ENCODE measurements at places on chromosomes 12 and 14. TPM values are rescaled to one million over a fixed set of nuclear protein-coding genes. Genes with fewer than 3 reads are reported as not detected.

GLS2 gene
- 0.95 TPM for total RNA-seq

WIF1 gene
- total RNA-seq = not detected

GARIN6 gene
- total RNA-seq = not detected

TESPA1 gene
- 1.6 TPM for total RNA-seq

APAF1 gene
- 25.4 TPM for total RNA-seq

DNA sequence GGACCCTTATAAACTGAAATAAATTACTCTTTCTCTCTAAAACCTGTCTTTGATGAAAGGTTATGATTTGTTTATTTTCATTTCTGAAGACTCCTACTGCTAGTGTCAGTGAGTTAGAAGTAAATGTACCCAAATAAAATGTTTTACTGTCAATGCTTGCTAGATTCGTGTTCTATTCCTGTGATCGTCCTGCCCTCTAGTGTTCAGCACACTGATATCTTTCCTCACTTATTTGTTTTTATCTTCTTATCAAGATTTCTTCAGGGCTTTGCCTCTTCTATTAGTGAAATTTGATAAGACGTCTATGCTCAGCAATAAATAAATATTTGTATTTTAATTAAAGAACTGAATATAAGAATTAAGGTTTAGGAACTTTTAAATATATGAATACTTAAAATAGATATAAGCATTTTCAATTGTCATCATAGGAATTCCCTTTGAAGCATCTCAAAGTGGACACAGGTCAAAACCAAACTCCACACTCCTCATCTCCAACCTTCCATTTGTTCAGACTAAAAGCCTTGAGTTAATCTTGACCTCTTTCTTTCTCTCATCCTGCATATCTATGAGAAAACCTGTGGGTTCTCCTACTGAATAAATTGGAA lies 75.8 kb downstream of the C12orf50 start:
- no peak for DNase-seq

DNA sequence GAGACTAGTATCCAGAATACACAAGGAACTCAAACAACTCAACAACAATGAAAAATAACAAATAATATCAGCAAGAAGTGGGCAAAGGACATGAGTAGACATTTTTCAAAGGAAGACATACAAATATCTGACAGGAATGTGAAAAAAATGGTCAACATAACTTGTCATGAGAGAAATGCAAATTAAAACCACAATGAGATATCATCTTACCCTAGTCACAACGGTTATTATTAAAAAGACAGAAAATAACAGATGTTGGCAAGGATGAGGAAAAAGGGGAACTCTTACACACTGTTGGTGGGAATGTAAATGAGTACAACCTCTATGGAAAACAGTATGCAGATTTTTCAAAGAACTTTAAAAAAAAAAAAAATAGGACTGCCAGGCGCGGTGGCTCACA lies 20.4 kb downstream of the VWF start:
- no peak for DNase-seq

Measured in transverse colon (tissue), 4 donors.